ENCODE measurements at places on chromosomes 5 and 9.

DNA sequence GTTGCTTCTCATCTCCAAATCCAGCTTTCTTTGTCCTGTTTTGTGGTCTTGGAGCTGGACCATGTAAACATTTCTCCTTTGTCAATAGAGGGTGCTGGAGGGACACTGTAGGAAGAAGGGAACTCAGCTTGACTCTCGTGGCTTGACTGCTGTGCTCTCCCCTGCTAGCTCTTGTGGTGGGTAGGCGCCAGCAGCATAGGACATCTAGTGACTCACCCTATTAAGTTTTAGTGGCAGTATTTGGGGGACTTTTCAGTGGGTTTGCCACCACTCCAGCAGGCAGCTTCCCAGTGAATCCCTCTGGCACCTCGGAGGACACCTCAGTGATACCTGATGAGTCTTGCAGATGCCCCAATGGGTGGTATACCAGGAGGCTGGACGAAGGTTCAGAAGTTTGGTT lies 97.8 kb downstream of the TSSK1B start:
- no peak for DNase-seq

- DNase-seq: no peak
These were observed 14.5 kb downstream of the CCT5 start for GRCh38 chr5:10264604-10265003.

GRCh38 chr9:124889006-124889405 lies 27.1 kb downstream of the ARPC5L start:
- no peak for DNase-seq

- no peak for DNase-seq
These were observed 712 bp upstream of the HSPA4 start for GRCh38 chr5:133051061-133051541.
